Type B pancreatic cell (in vitro differentiated cells): ENCODE measurements at places on chromosomes 5 and 9. TPM values are rescaled to one million over a fixed set of nuclear protein-coding genes. Genes with fewer than 3 reads are reported as not detected.

DNA sequence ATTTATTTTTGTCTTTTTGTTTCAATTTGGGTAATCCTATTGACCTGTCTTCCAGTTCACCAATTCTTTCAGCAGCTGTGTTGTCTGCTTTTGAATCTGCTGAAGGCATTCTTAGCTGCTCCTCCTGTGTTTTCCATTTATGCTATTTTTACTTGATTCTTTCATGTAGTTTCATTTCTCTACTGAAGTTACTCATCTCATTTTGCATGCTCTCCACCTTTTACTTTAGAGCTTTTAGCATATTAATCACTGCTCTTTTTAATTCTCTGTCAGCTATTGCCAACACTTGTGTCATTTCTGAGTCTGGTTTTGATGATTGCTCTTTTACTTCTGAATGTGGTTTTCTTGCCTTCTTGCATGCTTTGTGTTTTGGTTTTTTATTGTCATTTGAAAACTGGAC, 496.0 kb upstream of the CLINT1 start:
- peaks cover 5% of the 10 kb centered on the region for H3K4me1 ChIP-seq
- H3K27me3 ChIP-seq = no peaks in the 10 kb centered on the region
- no peak overlapping the region for H3K27ac ChIP-seq
- no peak for DNase-seq
- H3K36me3 ChIP-seq = no peaks in the 10 kb centered on the region
- H3K4me3 ChIP-seq = no peak overlapping the region

DNA sequence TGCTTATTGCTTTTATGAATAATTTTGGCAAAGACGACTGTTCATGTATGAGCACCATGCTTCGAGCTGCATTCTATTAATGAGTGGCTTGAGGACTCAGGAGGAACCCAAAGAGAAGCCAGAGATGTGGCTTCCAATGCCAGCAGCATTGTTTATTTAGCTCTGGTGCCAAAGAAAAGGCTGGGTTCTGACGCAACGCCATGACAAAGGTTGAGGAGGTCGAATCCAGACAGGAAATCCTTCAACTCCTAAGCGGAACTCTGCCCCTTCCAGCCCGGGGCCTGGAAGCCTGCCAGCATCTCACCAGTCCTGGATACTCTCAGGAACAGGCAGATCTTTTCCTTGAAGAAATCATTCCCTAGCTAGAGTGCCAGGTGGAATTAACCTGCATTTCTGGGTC, 104.4 kb downstream of the ARHGAP26 start:
- no peak overlapping the region for H3K4me3 ChIP-seq
- H3K27me3 ChIP-seq = no peaks in the 10 kb centered on the region
- peaks cover 45% of the 10 kb centered on the region for H3K4me1 ChIP-seq
- DNase-seq = no peak
- no peaks in the 10 kb centered on the region for H3K36me3 ChIP-seq

- H3K27ac ChIP-seq = no peak overlapping the region
- H3K4me3 ChIP-seq = no peak overlapping the region
- no peaks in the 10 kb centered on the region for H3K36me3 ChIP-seq
- no peaks in the 10 kb centered on the region for H3K4me1 ChIP-seq
- H3K27me3 ChIP-seq = peaks cover 25% of the 10 kb centered on the region
Observed at GRCh38 chr5:139861889-139862207, 66.2 kb downstream of the PSD2 start.

DNA sequence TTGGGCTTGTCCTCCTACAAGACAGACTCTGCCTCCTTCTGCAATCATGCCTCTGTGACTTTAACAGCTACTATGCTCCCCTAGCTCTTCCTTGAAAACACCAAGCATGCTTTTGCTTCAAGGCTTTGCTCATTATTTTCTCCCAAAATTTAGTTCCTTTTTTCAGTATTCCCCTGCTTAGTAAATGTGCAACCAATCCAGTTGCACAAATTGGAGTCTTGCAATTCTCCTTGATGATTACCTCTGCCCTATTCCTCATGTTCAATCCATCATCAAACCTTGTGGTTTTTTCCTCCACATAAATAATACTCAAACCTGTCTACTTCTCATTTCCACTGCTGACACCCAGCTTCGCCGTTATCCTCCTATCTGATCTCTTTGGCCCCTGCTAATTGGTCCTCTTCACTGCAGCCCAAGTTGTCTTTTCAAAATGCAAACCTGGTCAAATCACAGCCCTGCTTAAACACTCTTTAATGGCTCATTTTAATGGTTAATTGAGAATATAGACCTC, 296.3 kb downstream of the CWC27 start:
- H3K27ac ChIP-seq = no peak overlapping the region
- H3K4me3 ChIP-seq = no peak overlapping the region
- no peak for DNase-seq
- H3K36me3 ChIP-seq = no peaks in the 10 kb centered on the region

TMC1 gene
- total RNA-seq = not detected in 2 replicates

ZDHHC11 gene
- 20.8 and 27.5 TPM in 2 replicates for total RNA-seq
